ENCODE measurements at places on chromosomes 13 and 19.

- no peak for DNase-seq
Measured at GRCh38 chr13:37202264-37202663, 96.8 kb upstream of the CSNK1A1L start.

DNA sequence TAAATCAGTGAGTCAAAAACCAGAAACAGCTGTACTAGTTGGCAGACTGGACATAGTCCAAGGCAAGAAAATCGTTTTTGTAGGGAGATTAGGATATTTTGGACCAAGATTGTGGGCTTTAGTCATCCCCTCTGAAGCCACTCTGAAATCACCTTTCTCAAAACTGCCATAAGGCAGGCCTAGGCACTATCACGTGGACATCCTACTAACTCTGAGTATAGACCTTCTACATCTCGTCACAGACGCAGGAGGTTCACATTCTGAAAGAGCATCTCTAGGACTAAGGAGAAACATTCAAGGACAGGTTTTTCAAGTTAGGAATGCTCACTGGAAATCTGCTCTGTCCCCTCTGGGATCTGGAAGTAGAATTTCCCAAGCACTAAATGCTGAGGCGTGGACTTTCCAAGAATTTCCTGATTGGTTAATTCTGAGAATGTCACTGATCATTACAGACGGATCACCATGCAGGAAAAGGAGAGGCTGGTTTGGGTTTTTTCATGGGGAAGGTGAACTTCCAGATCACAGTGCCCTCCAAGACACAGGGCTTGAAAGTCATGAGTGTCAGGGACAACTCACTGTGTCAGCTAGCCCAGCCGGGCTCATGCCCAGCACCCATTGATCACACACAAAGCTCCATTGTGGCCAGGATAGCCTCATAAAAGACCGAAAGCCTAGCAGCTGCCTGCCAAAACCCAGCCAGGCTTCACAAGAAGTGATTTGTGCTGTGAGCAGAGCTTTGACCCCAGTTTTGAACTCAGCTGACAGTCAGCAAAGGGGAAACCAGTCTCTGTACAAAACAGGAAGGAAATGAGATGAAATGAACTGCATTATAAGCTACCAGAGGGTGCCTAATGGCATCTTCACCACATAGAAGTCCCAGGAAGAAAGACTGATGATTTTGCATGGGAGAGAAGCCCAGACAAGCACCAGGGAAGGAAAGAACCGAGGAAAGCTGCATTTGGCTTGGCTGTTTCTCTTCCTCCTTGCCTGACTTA is 2.7 kb upstream of the RUBCNL start:
- DNase-seq = no peak

DNA sequence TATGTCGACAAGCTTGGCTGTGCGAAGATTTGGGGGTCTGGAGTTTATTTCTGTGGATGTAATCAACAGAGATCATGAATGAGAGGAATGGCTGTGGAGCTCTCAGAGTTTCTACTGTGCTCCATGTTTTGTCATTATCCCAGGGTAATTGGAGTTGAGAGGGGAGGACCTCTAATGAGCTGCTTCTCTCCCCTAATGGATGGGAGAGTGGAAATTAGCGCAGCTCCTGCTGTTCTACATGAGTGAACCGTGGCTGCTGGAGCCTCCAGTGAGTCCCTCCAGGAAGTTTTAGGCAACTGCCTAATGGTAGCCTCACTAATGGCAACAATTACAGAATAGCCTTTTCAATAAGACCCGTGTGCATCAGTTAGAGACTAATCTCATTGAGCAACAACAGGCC is 31.3 kb upstream of the FGF9 start:
- no peak for DNase-seq

DNA sequence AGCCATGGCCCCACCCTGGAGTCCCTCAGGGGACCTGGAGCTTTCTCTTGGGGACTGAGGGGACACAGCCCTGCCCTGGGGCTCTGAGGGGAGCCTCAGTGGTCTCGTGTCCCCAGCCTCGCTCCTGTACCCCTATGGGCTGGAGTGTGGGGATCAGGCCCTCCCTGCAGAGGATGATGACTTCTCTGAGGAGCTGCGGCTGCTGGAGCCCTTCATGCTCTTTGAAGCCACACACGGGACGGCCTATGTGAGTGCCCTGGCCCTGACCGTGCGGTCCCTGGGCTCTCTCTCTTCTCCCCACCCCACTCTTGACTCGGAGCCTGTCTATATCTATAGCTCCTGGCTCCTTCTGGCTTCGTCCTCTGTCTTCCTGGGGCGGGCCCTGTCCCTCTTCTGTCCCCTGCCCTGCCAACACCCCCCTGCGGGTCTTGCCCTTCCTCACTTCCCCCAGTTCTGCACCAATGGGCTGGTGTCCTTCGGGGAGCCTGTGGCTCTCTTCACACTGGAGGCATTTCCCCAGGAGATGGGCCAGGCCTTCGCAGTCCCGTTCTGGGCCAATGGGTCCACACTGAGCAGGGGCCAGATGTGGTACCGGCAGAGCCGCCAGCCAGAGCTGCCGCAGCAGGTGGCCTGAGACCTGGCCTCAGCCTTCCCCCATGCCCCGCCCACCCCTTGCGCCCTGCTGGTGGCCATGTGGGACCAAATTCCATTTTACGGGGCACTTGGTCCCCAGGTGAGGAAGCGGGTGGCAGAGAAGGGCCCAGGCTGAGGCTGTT is 33.1 kb downstream of the HPN start:
- no peak for DNase-seq

- DNase-seq = no peak
Measured at GRCh38 chr19:17025991-17026658, 485 bp downstream of the CPAMD8 start.

GRCh38 chr13:86974995-86975328 is 696.2 kb upstream of the SLITRK5 start:
- no peak for DNase-seq

GRCh38 chr19:39623946-39624345 is 21.6 kb downstream of the LGALS13 start:
- DNase-seq = no peak

- DNase-seq = no peak
Measured at GRCh38 chr13:90201202-90201601, 1146.3 kb upstream of the MIR17HG start.

DNA sequence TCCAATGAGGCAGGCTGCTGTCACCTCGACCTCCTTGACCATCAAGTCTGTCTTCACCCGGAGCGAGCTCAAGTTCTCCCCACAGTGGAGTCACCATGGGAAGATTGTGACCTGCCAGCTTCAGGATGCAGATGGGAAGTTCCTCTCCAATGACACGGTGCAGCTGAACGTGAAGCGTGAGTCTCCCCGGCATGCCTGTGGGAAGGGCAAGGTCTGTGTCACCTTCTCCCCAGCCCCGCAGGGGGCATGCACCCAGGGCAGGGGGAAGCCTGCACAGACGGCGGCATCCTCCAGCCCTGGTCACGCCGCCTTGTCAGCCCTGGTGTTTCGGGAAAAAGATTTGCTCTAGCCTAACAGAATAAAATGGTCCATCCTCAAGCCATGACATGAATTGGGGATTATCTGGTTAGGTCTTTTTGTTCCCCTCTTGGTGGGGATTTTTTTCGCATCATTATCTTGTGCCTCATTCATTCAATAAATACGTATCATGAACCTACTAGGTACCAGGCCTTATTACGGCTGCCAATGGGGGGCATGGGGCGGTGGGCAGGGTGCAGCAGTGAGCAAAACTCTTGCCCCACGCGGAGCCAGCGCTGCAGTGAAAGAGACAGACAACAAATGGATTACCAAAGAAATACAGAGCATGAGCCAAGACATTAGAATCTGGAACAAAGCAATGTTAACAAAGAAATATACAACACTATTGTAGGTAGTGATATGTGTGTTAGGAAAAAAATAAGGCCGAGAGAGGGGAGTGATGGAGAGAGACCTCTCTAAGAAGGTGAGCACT is 7.4 kb downstream of the CD22 start:
- DNase-seq = no peak

DNA sequence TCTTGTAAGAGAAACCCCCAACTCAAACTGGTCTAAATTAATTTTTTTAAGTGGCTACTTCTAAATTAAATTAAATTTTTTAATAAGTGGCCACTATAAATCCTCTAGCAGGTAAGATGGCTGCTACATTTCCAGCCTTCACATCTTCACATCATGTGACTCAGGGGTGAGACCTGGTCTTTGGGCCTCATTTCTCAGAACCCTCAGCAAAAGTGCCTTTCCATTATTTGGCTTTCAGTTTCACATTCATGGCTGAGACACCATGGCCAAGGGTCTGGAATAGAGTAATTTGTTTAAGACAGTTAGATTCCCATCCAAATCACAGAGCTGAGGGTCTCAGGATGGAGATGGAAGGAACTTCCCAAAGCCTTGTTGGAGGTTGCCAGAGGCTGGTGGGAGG is 47.5 kb downstream of the DCT start:
- no peak for DNase-seq

GRCh38 chr13:28474491-28475134 is 20.3 kb downstream of the FLT1 start:
- DNase-seq = no peak

DNA sequence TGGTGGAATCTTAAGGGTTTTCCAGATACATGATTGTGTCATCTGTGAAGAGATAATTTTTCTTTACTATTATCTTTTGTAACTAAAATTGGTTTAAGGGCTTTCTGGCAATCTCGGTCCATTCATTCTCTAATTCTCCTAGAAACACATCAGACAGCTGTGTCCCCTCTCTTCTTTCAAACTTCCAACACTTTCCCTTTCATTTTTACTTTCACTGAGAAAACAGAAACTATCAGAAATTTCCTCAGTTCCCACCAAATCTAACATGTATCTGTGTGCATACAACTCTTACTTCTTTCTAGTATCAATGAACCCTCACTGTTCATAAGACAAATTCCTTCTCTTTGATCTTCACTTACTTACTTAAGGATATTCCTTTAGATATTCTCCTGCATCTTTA is 40.2 kb downstream of the KCNRG start:
- DNase-seq = no peak

DNA sequence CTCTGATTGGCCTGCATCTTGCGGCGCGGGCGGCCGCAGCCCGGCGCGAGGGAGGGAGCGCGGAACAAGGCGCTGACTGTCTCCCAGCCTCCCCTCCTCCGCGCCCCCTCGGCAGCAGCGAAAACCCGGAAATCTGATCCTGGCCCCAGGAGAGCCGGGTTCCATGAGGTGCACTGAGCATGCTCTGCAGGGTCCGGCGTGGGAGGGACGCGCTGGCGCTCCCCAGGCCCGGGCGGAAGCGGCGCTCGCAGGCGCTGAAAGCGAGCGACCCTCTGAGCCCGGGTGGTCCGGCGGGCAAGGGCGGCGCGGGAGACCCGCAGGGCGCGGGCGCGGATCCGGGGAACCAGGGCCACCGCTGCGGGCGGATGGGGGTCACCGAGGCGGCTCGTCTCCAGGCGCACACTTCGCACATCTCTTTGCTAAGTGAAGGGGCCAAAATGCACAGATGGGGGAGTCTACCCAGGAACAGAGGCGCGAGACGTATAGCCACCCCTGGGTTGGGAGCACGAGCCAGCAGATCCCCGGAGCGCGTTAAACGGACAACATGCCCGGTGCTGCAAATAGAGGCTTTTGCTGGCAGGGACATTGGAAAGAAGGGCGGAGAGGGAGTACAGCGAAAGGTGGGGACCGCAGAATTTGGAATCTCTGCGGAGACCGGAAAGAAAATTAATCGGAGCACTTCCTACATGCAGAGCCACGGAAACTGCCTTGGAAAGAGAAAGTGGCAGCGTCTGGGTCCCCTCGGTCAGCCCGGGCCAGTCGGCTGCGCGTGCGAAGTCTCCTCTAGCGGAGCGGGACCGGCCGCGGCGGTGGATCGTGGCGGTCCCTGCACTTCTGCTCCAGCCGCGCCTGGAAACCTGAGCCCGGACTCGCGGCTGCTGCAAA is 510 bp upstream of the PCDH9 start:
- peak; percentile 28 for DNase-seq

- no peak for DNase-seq
Measured at GRCh38 chr19:30930941-30931706, 418.1 kb downstream of the TSHZ3 start.

DNA sequence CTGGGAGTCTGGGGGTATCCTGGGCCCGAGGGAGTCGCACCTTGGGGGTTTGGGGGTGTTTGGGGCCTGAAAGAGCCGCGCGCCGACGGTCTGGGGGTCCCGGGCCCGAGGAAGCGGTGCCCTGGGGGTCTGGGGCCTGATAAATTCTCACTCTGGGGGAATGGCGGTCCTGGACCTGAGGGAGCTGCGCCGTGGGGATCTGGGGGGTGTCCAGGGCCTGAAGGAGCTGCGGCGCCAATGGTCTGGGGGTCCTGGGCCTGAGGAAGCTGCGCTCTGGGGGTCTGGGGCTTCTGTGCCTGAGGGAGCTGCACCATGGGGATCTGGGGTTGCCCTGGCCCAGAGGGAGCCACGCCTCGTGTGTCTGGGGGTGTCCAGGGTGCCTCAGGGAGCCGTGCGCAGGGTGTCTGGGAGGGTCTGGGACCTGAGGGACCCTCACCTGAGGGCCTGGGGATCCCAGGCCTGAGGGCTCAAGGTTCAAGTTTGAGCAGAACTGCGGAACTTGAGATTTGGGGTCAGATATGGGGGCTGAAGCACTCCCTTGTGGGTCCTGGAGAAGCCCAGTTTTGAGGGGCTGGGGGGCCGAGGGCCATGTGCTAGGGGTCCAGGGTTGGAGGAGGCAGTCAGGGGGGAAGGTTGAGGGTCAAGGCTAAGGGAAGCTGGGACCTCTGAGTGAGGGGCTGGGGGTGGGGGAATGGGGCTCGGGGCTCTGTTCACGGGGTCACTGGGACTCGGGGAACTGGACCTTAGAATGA is 1.1 kb downstream of the HDGFL2 start:
- DNase-seq = no peak

DNA sequence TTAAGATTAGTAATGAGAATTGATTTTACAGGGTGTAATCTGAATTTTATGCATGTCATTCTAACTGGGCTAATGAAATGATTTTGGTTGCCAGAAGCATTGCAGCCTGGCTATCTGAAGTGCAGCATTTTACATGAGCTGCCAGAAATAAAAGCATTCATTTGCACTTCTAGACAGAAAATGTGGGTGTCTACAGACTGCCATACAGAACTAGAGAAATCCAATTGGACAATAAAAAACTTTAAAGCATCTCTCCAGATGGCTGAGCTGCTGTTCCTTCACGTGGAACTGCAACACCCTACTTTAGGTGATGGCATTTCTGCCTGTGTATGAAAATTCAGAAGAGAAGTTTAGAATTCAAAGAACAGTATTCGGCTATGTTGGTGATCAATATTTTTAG is 450.1 kb upstream of the SLITRK1 start:
- no peak for DNase-seq

- no peak for DNase-seq
Measured at GRCh38 chr19:46946611-46947238, 72.9 kb upstream of the NPAS1 start.

DNA sequence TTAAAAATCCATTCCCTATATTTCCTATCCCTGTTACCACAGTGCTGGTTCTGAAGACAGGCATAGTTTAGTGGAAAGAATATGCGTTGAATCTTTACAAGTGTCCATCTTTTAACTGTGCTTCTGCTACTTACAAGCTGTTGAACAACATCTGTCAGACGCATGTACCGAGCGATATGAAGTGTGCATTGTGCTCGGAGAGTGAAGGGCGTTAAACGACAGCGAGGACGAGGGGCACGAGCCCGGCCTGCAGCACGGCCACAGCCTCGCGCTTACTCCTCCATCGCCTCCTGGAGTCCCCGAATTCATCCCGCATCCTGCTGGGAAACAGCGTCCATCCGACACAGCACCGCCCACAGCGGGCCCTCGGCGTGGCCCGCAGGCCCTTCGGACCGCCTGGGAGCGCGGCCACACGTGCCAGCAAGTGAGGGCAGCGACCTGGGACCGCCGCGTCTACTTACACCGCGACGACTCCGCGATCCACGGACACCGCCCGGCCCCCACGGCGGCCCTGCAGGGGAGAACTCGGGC is 514 bp downstream of the PCID2 start:
- no peak for DNase-seq
